ENCODE measurements at places on chromosomes 3 and 15.
A peak's percentile ranks its signal among the peaks of the same experiment; 100 is the strongest.

DNA sequence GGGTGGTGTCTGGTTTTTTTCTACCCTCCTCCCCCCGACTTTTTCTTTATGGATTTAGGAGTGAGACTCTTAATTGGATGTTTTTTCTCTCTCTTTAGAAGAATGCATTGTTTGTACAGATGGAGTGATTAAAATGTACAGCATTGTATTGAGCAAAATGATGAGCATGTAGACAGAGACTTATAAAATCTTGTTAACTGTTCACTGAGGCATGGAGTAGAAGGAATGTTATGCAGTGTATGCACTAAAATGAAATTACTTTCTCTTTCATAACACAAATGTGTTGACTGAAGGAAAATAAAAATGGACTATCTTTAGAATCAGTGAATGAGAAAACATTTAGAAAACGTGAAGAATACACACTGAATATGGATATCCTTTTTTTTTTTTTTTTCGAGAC lies 39.8 kb downstream of the ZFAND6 start:
- DNase-seq = no peak

- no peak for DNase-seq
Measured at GRCh38 chr15:43232289-43232874, 11.6 kb upstream of the EPB42 start.

DNA sequence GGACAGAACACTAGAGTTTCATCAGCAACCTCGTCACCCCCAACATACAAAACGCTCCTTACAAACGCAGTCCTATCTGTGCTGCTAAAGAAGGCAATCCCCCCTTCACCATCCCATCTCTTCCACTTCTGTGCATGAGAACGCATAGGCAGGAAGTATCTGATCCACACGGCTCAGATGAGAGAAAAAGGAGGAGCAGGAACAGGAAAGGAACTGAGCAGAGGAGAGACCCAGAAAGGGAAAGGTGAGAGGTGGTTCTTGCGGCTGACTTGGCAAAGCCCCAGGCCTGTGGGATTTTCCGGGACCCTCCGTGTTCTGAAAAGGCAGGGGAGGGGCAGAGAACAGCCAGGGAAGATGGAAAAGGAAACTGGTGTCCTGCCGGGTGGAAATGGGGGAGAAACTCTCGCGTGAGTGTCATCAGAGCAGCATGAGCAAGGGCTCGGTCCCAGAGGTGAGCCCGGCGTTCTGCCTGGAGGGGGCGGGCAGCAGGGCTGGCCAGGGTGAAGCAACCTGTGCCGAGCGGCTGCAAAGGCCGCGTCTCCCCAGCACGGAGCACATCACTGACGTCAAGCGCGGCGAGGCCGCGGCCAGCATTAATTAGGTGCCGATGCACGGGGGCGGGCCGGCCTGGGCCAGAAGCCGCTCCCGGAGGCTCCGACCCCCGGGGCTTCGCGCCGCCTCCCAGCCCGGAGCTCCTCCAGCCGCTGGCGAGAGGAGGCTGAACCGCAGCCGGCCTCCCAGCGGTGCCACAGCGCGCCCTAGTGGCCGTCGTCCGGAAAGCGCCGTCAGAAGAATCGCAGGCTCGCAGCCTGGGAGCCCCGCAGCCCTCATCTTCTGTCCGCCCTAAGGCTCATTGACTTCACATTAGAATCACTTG lies 35.8 kb downstream of the CPN2 start:
- DNase-seq = peak; percentile 88

- DNase-seq = no peak
Measured at GRCh38 chr3:127069814-127070440, 87.0 kb downstream of the PLXNA1 start.

DNA sequence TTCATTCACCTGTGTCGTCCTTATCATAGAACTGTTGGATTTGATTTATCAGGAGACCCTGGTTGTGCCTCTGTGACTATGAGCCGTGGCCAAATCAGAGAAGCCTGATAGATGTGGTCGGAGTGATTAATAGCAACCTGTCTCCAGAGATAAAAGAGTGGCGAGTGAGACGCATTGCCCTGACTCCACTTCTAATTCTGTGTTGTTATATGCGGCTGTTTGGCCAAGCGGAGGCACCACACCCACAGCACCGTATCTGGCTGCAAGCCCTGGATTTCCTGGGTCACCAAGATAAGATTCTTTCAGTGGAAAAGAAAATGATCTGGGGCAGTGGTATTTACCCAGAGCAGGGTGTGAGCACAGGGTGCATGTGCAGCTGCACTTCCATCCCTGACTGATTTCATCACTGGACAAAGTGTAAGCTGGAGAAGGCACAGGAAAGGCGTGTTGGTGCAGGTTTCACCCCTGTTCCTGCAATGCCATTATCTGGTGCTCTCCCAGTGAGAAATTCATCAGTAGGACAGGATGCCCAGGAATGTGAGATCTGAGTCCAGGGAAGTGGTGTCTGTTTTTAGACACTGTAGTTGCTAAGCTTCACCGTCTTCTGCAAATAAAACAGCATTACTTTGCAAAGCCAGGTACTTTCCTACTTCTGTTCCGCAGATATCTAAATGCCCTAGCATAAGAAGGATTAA lies 84.6 kb downstream of the CD47 start:
- DNase-seq = no peak

DNA sequence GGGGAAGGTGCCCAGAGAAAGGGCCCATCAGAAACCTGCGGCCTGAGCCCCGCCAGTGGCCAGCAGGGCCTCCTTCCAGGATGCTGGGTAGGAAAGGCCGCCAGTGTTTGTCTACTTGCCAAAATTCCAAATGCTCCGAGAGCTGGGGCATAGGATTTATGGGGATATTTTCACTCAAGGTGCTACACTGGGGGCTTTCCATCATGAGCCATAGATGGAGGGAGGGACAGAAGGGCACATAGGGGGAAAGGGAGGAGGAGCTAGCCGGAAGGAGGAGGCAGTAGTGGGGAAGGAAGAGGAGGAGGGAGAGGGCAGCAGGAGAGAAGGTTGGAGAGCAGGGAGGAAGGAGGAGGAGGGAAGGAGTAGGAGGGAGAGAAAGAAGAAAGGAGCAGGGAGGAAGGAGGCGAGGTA lies 494.7 kb upstream of the PROK2 start:
- DNase-seq = peak; percentile 18

GRCh38 chr3:127738192-127738840 lies 65.6 kb downstream of the ABTB1 start:
- peak; percentile 64 for DNase-seq

- DNase-seq = peak; percentile 6
Measured at GRCh38 chr3:118501152-118501551, 533.5 kb downstream of the IGSF11 start.

DNA sequence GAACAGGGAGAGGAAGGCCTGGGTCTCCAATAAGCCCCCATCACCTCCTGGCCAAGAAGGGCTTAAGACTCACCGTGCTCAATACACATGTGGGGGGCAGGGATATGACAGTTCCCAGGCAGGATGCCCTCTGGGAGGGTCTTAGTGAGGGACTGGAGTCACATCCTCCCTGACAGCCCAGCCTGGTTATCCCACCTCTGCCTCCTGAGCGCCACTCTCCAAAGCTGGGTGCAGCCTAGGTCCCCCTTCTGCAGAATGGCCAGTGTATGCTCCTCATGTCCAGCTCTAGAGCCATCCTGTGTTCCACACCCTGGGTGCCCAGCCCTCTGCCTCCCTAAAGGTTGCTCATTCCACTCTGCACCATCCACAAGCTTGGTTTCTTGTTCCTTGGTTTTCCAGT lies 1.2 kb upstream of the SHISA5 start:
- no peak for DNase-seq

DNA sequence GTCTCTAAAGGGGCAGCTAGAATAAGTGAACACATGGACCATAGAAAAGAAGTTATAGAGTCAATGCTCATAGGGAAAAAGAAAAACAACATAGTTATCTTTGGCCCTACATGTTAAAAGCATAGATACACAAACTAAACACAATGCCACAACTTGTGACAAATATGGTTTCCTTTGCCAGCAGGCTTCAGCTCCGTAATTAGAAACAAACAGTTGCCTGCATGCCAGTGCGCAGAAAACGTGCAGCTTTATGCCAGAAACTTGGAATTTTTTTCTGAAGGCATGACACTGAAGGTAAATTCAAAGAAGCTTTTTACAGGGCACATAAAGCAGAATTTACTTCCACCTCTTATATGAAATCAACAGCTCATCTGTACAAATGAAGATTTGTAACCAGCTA lies 2.2 kb upstream of the CPNE4 start:
- DNase-seq = no peak

- no peak for DNase-seq
Measured at GRCh38 chr15:99399618-99400017, 148.3 kb downstream of the LRRC28 start.

GRCh38 chr3:65671004-65671403 lies 367.7 kb downstream of the MAGI1 start:
- no peak for DNase-seq

- DNase-seq = no peak
Measured at GRCh38 chr3:30675774-30676173, 69.4 kb downstream of the TGFBR2 start.

DNA sequence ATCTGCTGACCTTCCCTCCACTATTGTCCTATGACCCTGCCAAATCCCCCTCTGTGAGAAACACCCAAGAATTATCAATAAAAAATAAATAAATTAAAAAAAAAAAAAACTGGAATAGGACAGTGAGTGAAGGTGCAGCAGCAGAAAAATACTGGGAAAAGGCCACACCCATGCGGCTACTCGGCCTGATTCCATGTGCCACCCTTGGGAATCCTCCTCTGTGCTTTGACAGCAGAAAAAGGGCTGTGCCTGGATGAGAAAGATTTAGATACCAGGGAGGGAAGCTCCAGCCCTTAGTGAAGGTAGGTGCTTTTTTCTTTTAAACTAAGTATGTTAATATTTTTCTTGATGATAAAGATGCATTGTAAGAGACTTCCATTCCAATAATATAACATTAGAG lies 107.8 kb downstream of the CTNNB1 start:
- no peak for DNase-seq

GRCh38 chr3:197238842-197239241 lies 59.6 kb downstream of the DLG1 start:
- no peak for DNase-seq

DNA sequence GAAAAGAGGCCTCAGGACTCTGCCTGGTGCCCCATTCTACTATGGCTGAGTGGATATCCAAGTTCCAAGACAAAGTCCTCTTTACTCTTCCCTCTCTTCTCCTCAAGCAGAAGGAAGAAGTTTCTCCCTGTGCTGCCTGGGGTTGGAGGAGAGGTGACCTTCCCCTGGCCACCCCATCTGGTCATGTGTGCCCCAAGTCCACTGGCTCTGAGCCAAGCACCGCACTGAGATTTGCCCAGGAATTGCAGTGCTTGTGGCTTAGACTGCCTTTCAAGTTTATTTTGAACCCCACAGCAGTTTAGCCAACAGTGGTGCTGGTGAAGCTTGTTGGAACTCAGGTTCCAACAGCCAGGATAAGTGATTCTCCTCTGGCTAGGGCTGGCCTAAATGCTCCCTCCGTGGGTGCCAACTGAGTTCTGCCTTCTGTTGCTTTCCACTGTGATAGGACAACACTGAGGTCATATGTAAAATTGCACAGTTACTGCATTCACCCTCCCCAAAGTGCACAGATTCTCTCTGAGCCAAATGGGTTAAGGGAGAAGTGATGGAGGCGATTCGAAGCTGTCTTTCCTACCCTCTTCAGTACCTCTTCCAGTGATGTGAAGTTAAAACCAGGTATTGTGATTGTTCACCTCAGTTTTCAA lies 69.9 kb downstream of the TMCO5A start:
- no peak for DNase-seq

DNA sequence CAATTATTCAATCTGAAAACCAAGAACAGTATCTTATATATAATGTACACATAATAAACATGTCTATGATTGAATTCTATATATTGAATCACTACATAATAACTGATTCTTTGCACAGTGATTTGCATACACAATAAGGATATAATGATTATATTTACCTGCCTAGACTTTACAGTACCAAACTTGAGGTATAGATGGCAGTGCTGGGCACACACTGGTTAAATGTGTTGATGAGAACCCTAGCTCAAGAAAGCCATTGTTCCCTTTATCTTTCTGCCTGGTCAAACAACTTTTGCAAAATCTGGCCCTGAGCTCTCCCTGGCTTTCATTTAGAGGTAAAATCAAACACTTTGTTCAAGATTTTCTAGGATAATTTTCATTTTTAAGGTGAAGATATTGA lies 697.7 kb downstream of the TUSC7 start:
- peak; percentile 21 for DNase-seq

DNA sequence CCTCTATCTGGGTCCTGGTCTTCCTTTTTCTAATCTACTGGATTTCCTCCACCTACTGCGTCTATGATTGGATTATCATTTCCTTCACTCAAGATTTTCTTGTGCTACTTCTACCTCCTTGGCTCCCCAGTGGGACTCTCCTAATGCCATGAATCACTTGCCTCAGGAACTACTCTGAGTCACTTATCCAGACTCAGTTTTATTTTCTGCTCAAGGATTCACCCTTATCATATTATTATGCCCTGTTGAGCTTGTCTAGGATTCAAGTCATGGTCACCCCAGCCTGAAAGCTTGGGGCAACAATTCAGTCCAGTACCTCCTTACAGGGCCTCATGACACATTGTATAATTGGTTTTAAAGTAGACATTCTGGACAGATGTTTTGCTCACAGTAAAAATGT lies 968.1 kb downstream of the ROBO1 start:
- no peak for DNase-seq

DNA sequence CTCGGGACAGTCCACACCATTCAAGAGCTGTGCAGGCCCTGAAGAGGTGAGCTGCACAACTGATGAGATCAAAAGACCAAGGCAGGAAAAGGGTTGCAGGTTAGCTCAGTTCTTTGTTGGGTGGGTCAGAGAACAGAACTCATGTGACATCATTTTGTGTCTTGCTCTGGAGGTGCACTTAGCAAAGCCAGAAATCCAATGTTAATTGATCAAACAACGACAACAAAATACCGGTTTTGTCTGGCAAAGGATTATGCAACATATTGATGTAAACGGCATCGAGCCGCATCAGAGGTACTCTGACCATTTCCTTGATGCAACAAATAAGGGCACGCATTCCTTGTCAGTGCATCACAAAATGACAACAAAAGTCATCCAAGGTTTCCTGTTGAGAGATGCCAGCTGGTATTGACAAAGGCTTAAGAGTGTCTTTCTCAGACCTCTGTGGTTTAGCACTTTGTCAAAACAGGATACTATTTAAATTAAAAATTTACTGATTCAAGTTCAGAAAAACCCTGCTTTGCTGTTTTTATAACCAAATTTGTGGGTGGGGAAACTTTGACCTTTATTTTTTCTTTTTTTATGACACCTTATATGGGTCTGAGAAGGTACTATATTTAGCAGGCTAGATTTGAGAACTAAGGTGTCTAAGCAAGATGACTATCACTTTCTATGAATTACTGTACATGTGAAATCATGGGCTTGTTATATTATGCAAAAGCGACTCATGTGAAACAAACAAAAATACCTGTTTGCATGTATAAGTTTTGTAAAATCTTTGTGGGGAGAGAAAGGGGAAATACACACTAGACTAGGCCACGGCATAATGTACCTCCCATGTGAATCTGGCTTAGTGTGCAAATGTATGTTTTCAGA lies 496.1 kb downstream of the FOXP1 start:
- no peak for DNase-seq

All from fibroblast of skin of right quadriceps (primary cell).